Heart left ventricle (tissue), 16 donors: ENCODE measurements at places on chromosomes 12 and 14. TPM values are rescaled to one million over a fixed set of nuclear protein-coding genes. Genes with fewer than 3 reads are reported as not detected.
A peak's percentile ranks its signal among the peaks of the same experiment; 100 is the strongest.

SPX gene
- total RNA-seq, result 9.9 TPM

NANOG gene
- not detected for total RNA-seq

- DNase-seq, result peak; percentile 64
Measured at GRCh38 chr12:123533672-123534643, at the start of gene RILPL1. TSS of gene RILPL1 (minus strand) at chr12:123533719. CDS start at chr12:123533482, 237 bp downstream.

PIWIL1 gene
- not detected for total RNA-seq

AQP6 gene
- not detected for total RNA-seq

DNA sequence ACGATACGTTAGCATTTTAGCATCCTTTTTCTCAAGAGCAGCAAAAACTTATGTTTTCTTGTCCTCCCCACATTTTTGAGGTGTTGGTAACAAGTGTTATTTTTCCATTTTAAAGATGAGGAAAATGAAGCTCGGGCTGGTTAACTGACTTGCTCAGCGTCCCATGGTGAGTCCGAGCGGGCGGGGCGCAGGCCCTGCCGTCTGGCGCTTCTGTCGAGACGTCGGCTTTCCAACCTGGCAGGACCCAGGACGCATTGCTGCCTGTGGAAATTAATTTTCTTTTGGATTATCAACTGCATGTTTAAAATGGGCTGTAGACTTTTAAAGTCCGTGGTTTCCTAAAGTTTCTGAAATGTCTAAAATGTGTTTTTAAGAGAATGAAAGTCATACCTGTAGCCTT, 30.4 kb downstream of the XRCC3 start:
- DNase-seq, result no peak

CCDC184 gene
- 0.39 TPM for total RNA-seq

GRCh38 chr14:52998376-52999015, 47.6 kb upstream of the FERMT2 start:
- DNase-seq, result no peak

KLHL33 gene
- 0.07 TPM for total RNA-seq

- DNase-seq, result no peak
Measured at GRCh38 chr14:46322076-46322475, 329.5 kb downstream of the RPL10L start.

DNA sequence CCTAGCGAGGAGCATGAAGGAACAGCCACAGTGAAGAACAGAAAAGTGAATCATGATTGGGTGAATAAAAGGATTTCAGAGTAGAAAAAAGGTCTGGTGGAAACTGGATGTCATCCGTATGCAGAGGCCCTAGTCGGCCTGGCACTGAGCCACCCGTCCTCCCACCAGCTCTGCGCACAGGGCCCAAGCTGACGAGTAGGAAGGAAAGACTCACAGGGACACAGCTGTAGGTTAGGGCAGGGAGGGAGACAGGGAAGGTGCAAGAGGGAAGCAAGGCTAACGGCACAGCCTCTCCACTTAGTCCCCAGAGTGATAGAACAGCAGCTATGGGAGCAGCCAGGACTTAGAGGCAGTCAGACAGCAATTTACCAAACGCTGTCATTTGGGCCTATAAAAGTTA, 112.6 kb downstream of the KCNK10 start:
- peak; percentile 57 for DNase-seq

- DNase-seq, result no peak
Measured at GRCh38 chr14:53354336-53354735, 201.2 kb upstream of the DDHD1 start.

DNA sequence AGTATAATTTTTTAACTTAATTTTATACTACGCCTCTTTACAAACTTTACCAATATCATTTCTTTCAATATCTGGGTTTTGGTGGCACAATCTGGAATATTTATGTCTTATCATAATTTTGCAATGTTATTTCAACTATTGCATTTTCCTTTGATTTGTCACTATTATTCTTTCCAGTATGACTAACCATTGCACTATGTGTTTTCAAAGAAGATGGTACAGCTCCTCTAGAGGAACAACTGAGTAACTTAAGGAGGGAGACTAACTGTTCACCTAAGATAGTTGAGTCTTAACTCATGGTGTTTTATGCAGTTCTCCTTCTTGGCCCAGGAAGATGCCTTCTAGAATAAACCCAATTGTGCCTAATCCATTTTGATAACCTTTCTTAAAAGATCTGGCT, 60.5 kb upstream of the KIF21A start:
- DNase-seq, result no peak
